NCI-H1436 (cell line): ENCODE measurements at places on chromosomes 13 and 19.
A peak's percentile ranks its signal among the peaks of the same experiment; 100 is the strongest.

GRCh38 chr13:92172191-92172590 is 773.8 kb downstream of the GPC5 start:
- no peak for DNase-seq

DNA sequence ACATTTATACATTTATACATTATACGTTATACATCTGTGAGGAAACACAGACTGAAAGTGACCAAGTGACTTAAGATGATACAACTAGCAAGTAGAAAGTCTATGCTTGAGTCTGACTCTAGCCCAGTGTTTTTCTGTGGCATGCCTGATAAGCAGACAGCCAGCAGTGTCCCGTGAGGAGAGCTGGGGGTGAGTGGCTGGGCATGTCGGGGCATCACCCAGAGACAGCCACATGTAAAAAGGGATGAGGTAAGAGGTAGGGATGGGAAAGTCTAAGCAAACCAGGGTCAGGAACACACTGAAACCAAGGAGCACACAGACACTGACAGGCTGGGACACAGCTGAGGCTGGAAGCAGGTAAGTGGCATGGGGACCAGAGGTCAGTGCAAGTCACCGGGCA is 333.2 kb downstream of the FOXO1 start:
- DNase-seq: no peak

- DNase-seq: no peak
These were observed 75.5 kb downstream of the TNFSF13B start for GRCh38 chr13:108345016-108345415.

DNA sequence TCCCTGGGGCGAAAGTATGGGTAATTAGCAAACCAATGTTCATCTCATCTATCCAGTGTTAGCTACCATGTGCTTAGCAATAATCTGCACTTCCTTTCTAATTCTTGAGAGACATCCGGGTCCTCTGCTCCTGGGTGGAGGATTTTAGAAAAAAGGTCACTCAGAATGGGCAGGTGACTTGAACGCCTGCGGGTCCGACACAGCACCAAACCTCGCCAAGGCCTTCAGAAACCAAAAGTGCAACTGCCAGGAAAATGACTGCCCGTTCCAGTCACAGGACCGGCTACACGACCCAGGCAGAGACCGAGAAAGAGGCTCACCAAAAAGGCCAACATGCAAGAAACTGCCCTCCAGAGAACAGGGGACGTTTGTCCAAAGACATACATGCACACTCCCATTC is 39.9 kb downstream of the ZNF146 start:
- DNase-seq: no peak

- no peak for DNase-seq
These were observed 6.5 kb upstream of the ZNF708 start for GRCh38 chr19:21335721-21336120.

- no peak for DNase-seq
These were observed 36.3 kb downstream of the SMIM24 start for GRCh38 chr19:3443840-3444694.

GRCh38 chr19:2041433-2041682 is 9.7 kb downstream of the MKNK2 start:
- no peak for DNase-seq

DNA sequence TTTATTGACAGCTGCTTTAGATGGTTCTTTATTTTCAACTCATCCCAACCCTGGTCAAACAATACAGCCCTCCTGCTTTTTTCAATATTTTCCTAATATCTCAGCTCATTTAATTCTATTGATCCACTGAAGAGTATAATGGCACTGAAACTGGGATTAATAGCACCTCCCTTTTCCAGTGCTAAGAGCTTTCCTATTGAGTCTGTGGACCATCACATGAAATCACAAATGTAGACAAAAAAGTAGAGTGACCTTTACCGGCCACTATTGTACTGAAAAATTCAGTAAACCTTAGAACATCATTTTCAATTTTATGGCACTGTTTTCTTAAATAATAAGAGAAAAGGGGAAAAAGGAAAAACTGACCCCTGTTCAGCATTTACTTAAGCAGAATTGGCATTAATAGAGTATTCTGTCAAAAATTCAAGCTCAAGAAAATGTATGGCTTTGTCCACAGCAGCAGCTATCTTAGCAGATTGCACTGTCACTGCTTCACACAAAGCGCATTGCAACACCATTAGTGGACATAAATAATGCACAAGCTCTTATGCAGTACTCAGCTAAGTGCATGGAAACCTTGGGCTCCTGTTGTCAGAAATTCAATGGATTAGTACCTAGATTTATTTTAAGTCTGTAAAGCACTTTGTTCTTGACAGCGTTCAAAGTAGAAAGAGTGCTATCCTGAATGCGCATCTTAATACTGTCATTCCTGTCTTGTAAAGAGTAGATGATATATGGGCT is 851.0 kb upstream of the KLHL1 start:
- no peak for DNase-seq

- DNase-seq: no peak
These were observed 60.5 kb downstream of the SPATA13 start for GRCh38 chr13:24221007-24221406.

- DNase-seq: no peak
These were observed 266.7 kb downstream of the SPRY2 start for GRCh38 chr13:80074143-80074752.

- no peak for DNase-seq
These were observed 63.2 kb downstream of the CCDC70 start for GRCh38 chr13:51924756-51925544.

DNA sequence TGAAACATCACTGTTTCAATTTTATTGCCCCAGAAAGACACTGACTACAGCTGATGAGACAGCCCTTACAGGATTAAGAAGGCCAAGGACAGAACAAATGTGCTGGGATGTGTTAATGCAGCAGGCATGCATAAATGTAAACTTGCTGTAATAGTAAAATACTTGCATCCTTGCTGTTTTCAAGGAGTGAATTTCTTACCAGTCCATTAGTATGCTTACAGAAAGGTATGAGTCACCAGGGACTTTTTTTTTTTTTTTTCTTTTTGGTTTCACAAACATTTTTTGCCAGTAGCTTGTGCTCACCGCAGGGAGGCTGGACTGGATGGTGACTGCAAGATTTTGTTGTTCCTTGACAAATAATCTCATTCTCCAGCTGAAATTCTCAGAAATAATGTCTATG is 55.1 kb downstream of the GPR180 start:
- DNase-seq: no peak

GRCh38 chr13:76758738-76759137 is 127.5 kb downstream of the KCTD12 start:
- no peak for DNase-seq

- DNase-seq: no peak
These were observed 68.3 kb upstream of the SERP2 start for GRCh38 chr13:44305286-44305685.

- DNase-seq: peak; percentile 45
These were observed 19.5 kb downstream of the NOVA2 start for GRCh38 chr19:45954156-45954555.

GRCh38 chr19:41993612-41994483 is at the start of gene ATP1A3:
TSS of gene ATP1A3 (minus strand) at chr19:41994230. CDS start at chr19:41994076, 154 bp downstream.
- peak; percentile 74 for DNase-seq

DNA sequence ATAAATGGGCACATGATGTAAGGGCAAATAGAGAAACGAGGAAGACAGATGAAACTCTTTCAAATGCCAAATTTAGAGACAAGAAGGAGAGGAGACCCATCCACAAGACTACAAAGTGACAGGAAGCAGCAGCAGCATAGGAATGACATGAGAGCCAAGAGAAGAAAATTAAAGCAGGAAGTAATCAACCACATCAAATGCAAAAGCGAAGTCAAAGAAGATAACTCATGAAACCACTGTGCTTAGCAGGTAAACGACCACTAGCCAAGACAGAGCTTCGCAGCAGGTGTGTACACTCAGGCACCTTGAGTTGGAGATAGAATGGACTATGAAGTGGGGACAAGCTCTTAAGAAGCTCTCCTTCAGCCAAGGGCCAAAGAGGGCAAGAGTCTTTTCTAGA is 64.1 kb downstream of the KLF12 start:
- no peak for DNase-seq

GRCh38 chr13:80141123-80141849 is 199.6 kb downstream of the SPRY2 start:
- no peak for DNase-seq

- no peak for DNase-seq
These were observed 882.1 kb downstream of the UQCRFS1 start for GRCh38 chr19:28330831-28331230.

DNA sequence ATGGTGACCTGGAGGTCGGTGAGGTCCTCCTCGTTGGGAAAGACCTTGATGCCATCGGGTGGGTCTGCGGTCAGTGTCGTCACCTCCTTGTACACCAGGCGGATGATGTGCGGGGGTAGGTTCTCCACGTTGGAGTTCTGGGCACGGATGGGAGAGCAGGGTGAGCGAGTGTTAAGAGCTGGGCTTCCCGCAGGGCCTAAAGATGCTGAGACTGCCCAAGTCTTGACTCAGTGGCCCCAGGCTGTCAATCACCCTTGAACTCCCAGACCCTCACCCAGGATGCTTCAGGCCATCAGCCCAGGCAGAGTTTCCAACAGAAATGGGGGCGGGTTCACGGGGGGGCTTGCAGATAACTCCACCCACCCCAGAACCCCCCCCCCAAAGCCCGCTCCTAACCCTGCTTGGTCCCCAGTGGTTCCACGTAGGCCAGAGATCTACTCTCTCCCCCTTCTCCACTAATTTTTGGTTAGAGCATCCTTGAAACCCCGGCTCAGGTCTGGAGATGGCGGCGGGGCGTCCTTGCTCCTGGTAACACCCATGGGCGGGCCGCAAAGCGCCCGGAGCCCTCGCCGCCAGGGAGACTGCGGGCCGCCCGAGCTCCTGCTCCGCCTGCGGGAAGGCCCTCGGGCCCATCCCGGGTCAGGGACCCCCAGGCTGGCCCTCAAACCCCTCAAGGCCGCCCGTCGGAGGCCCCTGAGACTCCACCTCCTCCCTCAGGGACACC is 600 bp downstream of the UBE2S start:
- peak; percentile 14 for DNase-seq

DNA sequence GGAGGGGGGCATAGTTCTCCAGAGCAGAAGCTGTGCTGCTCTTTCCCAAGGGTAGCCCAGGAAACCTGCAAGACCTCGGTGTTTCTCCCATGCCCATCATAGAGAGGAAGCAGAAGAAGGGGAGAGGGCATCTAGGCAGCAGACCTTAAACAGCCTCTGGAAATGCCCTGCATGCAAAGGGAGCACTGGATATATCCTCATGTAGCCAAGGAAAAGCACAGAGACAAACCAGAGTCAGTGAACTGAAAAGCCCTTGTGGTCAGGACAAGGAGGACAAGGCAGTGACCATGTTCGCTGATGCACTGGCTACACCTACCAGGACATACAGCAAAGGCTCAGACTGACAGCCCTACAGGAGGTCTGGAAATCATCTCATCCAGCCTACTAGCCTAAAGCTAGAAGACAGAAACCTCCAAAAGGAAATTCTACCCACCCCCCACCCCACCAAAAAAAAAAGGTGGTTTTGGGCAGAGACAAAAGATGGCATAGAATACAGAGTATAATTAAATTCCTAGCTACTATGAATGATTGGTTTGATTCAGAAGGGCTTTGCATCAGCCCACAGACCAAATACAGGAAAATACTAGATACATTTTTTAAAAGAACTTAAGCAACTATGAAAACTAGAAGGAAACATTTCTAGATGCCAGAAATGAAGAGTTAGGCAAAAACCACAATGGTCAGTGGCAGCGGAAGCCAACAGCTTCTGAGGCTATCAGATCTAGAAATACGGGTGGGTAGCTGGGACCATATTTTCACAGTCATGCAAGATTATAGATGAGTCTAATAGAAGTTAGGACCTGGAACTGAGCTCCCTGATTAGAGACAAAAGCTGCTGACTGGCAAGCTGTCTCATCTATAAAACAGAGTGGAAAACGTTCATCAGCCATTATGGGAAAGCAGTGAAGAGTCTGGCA is 4.4 kb upstream of the TBC1D4 start:
- DNase-seq: no peak

DNA sequence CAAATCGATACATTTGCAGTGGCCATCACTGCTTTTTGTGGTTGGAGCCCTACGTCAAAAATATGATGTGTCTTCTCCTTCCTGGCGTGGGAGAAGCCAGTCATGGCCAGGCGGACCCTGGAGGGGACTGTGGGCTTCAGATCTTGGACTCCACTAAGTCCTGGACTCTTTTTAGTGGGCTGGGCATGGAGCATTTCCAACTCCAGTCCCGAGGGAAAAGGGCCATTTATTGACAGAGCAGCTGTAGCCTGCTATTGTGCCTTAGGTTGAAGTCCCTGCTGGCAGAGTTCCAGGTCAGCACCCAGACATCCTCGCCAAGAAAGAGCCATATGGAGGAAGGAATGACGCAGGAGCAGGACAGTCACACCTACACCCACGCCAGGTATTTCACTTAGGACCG is 179.2 kb upstream of the ZNF507 start:
- DNase-seq: peak; percentile 4

DNA sequence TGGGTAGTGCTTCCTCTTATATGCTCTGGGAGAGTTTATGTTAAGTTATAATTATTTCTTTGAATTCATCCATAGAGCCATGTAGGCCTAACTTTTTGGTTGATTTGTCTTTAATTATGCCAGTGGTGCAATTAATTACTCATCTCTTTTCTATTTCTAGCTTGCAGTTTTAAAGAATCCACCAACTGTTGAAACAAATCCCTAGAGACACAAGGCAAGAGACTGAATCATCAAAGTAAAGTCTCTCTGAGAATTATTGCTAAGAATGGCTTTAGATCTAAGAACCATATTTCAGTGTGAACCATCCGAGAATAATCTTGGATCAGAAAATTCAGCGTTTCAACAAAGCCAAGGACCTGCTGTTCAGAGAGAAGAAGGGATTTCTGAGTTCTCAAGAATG is 5.9 kb upstream of the ZNF551 start:
- no peak for DNase-seq

- no peak for DNase-seq
These were observed 39.3 kb upstream of the TCF3 start for GRCh38 chr19:1691589-1692290.

DNA sequence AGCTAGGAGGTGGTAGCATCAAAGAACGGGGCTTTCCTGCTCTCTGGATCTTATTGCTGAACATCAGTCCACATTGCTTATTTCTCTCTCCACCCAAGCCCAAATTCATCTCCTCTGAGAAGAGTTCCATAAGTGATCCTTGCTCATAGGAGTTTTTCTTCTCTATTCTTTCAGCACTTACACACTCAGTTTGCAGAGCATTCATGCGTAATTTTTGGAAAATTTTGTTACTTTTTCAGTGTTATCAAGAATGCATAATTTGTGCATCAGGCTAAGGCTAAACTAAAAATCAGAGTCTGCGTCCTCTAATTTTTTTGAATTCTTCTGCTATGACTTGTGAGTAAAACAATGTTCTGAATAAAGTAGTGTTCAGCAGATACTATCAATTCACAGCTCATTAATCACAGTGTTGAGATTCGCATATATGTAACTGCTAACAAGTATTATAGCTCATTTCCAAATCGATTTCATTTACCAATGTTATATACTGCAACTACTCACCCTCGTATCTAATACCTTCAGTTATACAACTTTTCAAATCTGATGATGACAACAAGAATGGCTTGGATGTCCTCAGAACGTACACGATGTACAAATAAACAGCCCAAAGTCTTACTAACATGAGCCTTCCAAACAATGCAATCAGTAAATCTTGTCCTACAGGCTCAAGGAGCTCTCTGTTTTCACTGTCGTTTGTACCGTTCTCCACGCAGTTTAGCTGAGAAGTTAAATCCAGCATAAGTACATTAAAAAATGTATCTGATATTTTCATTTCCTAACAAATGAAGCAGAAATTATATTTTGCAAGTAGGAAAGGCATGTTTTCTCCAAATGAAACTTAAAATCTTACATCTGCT is 36.4 kb upstream of the STARD13 start:
- no peak for DNase-seq
